ENCODE measurements at places on chromosomes 3 and 15. TPM values are rescaled to one million over a fixed set of nuclear protein-coding genes. Genes with fewer than 3 reads are reported as not detected.

The VEPH1 gene
- 139 TPM for total RNA-seq

The GPR27 gene
- total RNA-seq: 3.7 TPM

The POTEB3 gene
- total RNA-seq: not detected

- H3K27ac ChIP-seq: no peak overlapping the region
- no peaks in the 10 kb centered on the region for H3K27me3 ChIP-seq
- no peaks in the 10 kb centered on the region for H3K4me1 ChIP-seq
- no peaks in the 10 kb centered on the region for H3K36me3 ChIP-seq
- H3K4me3 ChIP-seq: no peak overlapping the region
Observed at GRCh38 chr15:83978588-83978987, 257.0 kb upstream of the GOLGA6L4 start.

GRCh38 chr15:81029414-81030300, 28.9 kb downstream of the TLNRD1 start:
- peaks cover 11% of the 10 kb centered on the region for H3K4me1 ChIP-seq
- no peak overlapping the region for H3K4me3 ChIP-seq
- H3K27me3 ChIP-seq: no peaks in the 10 kb centered on the region
- no peak for DNase-seq
- H3K27ac ChIP-seq: no peak overlapping the region

- no peak for DNase-seq
- H3K27me3 ChIP-seq: no peaks in the 10 kb centered on the region
- no peak overlapping the region for H3K27ac ChIP-seq
- H3K4me1 ChIP-seq: peaks cover 19% of the 10 kb centered on the region
Observed at GRCh38 chr3:44444437-44444836, 33.0 kb downstream of the ZNF445 start.

- DNase-seq: no peak
- peak overlapping the region; percentile 3 for H3K4me3 ChIP-seq
- H3K27ac ChIP-seq: peak overlapping the region; percentile 38
- no peaks in the 10 kb centered on the region for H3K27me3 ChIP-seq
- H3K36me3 ChIP-seq: no peaks in the 10 kb centered on the region
- H3K4me1 ChIP-seq: peaks cover 41% of the 10 kb centered on the region
Observed at GRCh38 chr3:143977341-143978262, 6.0 kb downstream of the DIPK2A start.

DNA sequence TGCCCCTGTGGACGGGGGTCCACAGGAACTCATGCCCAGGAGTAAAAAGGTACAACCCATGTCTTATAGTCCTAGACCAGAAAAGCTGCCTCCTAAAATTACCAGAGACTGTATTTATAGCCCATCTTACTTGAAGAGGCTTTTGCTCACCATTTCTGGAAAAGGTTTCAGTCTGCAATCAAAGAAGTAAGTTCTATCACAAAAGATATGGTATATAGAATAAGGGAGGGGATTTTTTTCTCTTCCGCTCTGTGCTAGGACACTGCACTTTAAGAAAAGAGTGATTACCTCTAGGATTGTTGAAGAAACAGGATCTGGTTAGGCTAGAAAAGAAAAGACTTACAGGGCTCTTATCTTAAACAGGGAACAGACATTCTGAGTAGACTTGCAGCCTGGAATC, 2.6 kb downstream of the SSUH2 start:
- no peaks in the 10 kb centered on the region for H3K4me1 ChIP-seq
- no peak overlapping the region for H3K4me3 ChIP-seq
- no peak for DNase-seq
- no peaks in the 10 kb centered on the region for H3K27me3 ChIP-seq
- no peak overlapping the region for H3K27ac ChIP-seq
